Fibroblast of gingiva (primary cell): ENCODE measurements at places on chromosomes 11 and 22.
A peak's percentile ranks its signal among the peaks of the same experiment; 100 is the strongest.

GRCh38 chr11:129189646-129190045 lies 2.5 kb downstream of the ARHGAP32 start:
- no peak for DNase-seq

- DNase-seq = peak; percentile 52
Measured at GRCh38 chr22:28430466-28431025, 249.1 kb downstream of the TTC28 start.

- DNase-seq = no peak
Measured at GRCh38 chr11:129237456-129237855, 45.3 kb upstream of the ARHGAP32 start.

GRCh38 chr11:132846075-132846474 lies 686.2 kb downstream of the OPCML start:
- DNase-seq = no peak

DNA sequence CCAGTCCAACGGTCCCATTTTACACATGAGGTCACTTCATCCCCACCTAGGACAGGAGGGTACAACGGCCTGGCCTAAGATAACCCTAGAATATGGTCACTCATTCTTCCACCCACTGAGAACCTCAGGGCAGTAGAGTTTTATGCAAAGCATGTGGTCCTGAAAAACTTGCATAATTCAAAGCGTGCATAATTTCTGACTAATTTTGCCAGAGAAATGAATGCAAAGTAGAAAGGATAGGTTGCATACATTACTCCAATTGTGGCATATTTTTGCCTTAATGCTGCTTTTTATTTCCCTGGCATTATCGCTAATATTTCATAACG lies 32.5 kb upstream of the SLC35C1 start:
- no peak for DNase-seq

DNA sequence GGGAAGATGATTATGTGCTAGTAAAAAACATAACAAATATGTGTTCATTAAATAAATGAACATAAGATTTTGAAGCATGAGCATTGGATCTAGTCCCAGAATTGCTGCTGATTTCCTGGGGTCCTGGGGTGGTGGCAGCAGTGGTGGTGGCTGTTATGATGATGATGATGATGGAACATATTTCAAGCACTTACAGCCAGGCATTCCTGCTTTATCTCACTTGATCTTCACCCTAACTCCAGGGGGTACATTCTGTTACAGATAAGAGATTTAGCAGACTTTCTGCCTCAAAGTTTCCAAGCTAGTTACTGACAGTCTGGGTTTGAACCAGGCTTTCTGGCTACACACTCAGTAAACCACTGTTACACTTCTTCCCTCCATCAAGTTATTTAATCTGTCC lies 5.2 kb downstream of the TRAPPC4 start:
- DNase-seq = no peak

DNA sequence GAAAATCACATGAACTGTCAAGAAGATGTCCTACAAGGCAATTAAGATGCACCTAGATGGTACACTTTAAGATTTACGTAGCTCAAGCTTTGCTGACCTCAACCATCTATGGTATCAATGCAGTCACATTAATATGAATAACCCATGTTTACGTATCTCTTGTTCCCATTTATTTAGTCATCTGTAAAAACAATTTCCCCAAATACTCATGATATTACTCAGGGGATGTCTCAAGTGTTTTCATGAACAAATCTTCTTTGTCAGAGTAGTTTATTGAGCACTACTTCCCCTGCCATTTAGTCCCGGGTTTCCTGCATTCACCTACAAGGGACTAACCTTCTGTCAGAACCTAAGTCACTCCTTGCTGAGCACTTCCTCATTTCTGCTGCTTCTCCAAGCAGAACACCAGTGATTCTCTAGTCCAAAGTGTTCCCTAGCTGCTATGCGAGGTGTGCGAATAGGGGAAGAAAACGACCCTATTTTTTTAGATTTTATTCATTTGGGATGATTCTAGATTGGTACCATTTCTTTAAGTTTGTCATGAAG lies 554.3 kb upstream of the LRRC4C start:
- DNase-seq = no peak

DNA sequence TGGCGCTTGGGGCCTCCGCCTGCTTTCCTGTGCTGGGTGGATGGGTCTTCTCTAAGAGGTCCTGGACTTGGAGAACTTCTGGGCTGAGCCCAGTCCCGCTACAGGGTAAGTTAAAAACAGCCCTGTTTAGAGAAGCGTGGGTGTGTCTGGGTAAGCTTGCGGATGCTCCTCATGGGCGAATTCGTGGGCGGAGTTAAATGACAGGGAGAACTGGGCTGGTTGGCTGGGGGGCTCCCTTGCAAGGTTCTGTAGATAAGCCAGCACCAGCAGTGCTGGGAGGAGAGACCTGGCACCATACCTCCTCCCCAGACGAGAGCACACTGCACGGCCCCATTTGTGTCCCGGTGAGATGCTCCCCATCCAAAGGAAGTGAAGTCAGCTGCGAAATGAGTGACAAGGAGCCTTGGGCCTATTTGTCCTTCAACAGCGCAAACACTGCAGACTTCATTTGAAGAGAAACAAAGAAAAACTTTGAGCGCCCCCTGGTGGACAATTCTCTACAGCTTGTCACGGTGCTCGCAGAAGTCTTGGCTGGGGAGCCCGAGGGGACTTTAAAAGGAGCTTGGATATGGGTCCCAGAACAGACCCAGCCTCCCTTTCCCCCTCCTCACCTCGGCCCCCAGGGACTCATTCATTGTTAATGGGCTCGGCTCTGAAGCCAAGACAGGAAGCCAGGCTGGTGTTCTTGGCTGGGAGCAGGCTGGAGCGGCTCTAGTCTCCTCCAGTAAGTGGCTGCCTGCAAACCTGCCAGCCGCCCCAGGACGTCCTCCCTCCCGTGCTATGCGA lies 39.5 kb downstream of the TP53I11 start:
- peak; percentile 64 for DNase-seq

- no peak for DNase-seq
Measured at GRCh38 chr11:26994631-26995095, 751 bp downstream of the FIBIN start.

GRCh38 chr11:134780486-134781147 lies 368.6 kb upstream of the B3GAT1 start:
- DNase-seq = no peak

- no peak for DNase-seq
Measured at GRCh38 chr11:90229791-90230190, 6.9 kb upstream of the CHORDC1 start.

GRCh38 chr11:88167853-88168252 lies 7.4 kb downstream of the RAB38 start:
- DNase-seq = no peak

- no peak for DNase-seq
Measured at GRCh38 chr22:27215871-27216270, 558.5 kb downstream of the MIAT start.

GRCh38 chr11:95521133-95521542 lies 268.4 kb downstream of the FAM76B start:
- peak; percentile 79 for DNase-seq

DNA sequence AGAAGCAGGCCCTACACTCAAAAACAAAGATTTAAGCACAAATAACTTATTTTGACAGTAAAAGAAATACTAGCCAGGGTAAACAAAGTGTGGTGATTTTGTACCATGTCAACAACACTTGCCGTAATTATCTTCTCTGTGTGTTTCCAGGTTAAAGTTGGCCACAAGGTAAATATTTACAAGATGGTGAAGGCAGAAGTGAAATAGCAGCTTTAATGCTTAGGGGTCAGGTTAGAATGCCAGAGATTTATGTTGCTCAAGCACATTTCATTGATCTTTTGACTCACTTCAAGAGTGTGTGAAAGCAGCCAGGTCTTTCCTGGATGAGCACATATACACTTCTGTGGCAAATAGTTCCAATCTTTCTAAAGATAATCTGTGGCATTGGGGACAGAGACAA lies 270.2 kb upstream of the LUZP2 start:
- DNase-seq = no peak

GRCh38 chr11:121650351-121651256 lies 197.8 kb upstream of the SORL1-AS1 start:
- no peak for DNase-seq

- peak; percentile 55 for DNase-seq
Measured at GRCh38 chr22:36385491-36386350, 2.0 kb downstream of the MYH9 start.
